ENCODE measurements at places on chromosomes 4 and X. TPM values are rescaled to one million over a fixed set of nuclear protein-coding genes. Genes with fewer than 3 reads are reported as not detected.

DNA sequence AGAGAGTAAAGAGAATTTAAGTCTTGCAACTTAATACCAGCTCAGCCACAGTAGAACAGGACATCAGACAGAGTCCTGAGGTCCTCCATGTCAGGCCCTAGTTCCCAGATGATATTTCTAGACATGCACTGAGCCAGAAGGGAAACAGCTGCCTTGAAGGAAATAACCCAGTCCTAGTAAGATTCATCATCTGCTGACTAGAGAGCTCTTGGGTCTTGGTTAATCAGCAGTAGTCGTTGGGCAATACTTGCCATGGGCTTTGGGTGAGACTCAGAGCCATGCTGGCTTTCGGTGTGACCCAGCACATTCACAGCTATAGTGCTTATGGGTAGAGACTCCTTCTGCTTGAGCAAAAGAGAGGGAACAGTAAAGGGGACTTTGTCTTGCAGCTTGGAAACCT is 379.1 kb downstream of the AR start:
- peak; percentile 8 for DNase-seq

GRCh38 chrX:19658030-19658429 is 142.7 kb upstream of the MAP3K15 start:
- no peak for DNase-seq

Gene ZNF157
- 0.54 TPM for total RNA-seq

Gene MAGEA3
- not detected for total RNA-seq

Gene PAGE2
- not detected for total RNA-seq

Gene GRIA3
- total RNA-seq: not detected

GRCh38 chrX:33198561-33199279 is 12.6 kb downstream of the DMD start:
- DNase-seq: no peak

- no peak for DNase-seq
Measured at GRCh38 chrX:118496763-118497079, 1.1 kb downstream of the DOCK11 start.

- DNase-seq: no peak
Measured at GRCh38 chr4:80711956-80712355, 318.6 kb upstream of the BMP3 start.

Gene MAGEA2
- not detected for total RNA-seq

Gene NPY1R
- not detected for total RNA-seq

DNA sequence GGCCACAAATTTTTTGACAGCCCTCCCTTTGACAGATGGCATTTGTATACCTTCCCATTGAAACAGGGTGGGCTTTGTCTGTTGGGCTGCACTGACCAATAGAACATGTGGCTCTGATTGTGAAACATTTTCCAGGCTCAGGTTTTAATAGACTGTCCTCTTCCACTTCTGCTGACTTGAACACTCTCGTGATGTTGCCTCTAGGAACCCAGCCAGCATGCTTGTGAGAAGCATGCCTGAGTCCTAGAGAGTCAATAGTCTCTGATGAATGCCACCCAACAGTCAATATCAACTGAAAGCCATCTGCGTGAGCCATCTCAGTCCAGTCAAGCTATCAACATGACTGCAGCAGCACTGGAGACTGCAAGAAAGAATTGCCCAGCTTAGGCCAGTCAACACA is 290.0 kb downstream of the SLC7A11 start:
- no peak for DNase-seq

DNA sequence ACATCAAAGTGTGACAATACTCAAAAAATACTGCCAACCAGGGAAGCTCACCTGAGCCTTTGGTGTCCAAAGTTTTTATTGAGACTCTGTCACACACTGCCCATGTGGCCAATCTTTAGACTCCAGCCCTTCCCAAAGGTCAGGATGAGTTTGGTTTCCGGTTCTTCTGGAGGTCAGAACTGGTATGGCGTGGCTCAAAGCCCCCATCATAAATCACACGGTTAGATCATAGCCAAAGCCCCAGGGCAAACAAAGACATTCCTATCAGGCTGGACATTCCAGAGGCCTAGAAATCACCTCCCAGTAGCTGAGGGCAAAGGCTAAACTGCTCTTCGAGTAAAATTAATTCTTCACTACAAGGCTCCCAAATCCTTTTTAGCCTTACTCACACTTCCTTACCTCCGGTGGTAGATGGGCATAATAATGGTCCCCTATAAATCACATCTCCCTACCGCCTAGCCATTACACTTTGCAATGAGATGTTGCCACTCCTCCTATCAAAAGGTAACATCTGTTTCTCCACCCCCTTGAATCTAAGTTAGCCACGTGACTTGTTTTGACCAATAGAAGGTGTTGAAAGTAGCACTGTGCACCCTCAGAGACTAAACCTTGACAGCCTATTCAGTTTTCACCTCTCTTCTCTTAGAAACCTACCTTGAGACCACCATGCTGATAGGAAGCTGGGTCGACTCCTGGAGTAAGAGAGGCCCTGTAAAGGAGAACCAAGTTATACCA is 137.8 kb upstream of the DUSP21 start:
- DNase-seq: no peak

- no peak for DNase-seq
Measured at GRCh38 chr4:87005690-87006425, 71.0 kb downstream of the AFF1 start.

Data from hematopoietic multipotent progenitor cell (in vitro differentiated cells).